Daoy (cell line): ENCODE measurements at places on chromosomes 12 and 14.
A peak's percentile ranks its signal among the peaks of the same experiment; 100 is the strongest.

GRCh38 chr14:93060841-93061240 is 54.9 kb downstream of the ITPK1 start:
- DNase-seq, result no peak

- DNase-seq, result no peak
Observed at GRCh38 chr12:129779033-129779432, 124.8 kb downstream of the TMEM132D start.

- no peak for DNase-seq
Observed at GRCh38 chr14:102810523-102810922, 33.3 kb downstream of the TRAF3 start.

GRCh38 chr12:53005215-53005985 is 856 bp upstream of the EIF4B start:
- DNase-seq, result peak; percentile 17

- peak; percentile 37 for DNase-seq
Observed at GRCh38 chr12:121712190-121712460, 427 bp upstream of the TMEM120B start.

- DNase-seq, result peak; percentile 10
Observed at GRCh38 chr12:30882706-30883105, 43.8 kb upstream of the TSPAN11 start.

GRCh38 chr14:71267007-71267513 is 359.8 kb downstream of the PCNX1 start:
- no peak for DNase-seq

DNA sequence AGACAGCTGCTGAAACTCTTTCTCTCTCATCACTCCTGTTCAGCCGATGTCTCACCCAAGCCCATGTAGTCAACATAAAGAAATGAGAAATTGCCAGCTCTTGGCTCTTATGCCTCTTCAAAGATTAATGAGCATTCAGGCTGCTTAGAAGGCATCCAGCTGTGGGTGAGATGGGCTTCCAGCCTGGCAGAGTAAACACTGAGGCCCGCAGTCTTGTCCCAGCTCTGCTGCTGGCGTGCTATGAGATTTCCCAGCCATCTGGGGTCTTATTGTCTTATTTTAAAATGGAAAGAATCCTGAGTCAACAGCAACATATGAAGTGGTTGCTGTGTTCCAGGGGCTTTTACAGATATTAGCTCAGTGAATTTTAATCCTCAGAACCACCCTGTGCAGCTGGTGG is 12.6 kb downstream of the RXYLT1 start:
- no peak for DNase-seq

DNA sequence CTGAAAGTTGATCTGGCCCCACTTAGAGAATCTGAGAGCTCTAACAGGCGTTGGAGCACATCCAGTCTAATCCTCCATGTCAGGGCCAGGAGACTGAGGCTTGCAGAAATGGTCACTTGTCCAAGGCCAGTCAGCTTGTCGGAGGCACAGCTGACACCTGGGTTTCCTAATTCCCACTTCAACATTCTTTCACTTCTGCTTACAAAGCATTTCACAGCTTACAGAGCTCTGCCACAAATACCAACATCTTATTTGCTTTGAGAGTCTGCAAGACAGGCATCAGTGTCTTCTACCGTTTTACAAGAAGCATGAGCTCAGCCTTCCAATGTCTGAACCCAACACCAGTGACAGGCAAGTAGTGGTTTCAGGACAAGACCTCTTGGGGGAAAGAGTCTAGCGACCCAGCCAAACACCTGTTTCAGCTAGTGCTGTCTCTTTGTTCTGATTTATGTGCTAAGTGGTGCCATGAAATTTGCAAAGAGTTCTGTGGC is 31.8 kb downstream of the ISCA2 start:
- no peak for DNase-seq

GRCh38 chr12:108098374-108098773 is 30.7 kb upstream of the WSCD2 start:
- DNase-seq, result no peak

DNA sequence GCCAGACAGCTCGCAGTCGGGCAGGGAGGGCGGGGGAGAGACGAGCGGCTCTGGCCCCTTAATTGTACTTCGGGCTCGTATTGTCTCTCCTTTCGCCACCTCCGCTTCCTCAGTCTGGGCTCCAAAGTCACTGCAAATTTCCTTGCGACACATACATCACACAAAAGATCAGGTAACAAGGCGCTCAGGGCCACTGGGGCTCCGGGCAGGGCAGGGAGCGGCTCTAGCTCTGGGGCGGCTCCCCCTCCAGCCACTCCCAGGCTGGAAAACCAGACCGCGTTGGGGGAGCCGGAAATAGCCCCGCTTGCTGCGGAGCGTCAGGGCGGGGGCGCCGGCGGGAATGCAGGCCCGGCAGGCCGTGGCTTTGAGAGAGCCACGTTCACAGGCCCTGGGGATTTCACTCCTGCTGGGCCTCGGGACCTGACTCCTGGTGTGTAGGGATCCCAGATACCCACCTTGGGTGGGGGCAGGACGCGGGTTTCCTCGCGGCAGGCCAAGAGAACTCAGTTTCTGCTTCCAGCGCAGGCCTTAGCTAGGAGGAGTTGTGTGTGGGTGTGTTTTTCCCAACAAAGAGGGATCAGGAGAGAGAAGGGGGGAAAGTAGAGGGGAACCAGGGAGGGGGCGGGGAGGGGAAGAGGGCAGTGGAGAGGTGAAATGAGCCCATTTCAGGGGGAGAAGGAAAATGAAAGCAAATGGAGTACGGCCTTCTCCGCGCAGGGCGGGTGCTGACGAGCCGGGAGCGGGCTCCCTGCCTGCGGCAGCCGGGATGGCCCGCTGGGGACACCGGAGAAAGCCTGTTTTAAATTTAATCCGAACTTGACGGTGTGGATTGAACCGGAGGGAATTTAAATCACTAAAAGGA is 4.4 kb upstream of the HOXC9 start:
- DNase-seq, result peak; percentile 91

GRCh38 chr12:49188201-49188915 is 522 bp downstream of the TUBA1A start:
- peak; percentile 76 for DNase-seq

GRCh38 chr12:115998119-115998633 is 279.3 kb downstream of the MED13L start:
- DNase-seq, result peak; percentile 23

DNA sequence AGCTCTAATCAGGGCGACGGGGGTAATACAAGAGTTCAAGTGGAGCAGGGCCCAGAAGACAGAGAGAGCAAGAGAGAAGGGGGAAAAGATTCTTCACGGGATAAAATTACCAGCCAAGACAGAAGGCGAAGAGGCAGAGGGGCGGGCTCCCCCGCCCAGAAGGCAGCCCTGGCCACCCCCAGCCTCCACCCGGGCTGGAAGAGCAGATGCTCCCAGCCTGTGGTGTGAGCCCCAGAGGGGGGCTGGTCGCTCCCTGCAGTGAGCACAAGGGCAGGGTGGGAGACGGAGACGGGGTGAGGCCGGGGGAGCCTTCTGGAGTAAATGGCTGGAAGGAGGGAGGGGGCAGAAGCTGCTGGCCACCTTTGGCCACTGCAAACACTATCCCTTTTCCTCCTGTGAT is 1035.6 kb downstream of the VRK1 start:
- DNase-seq, result no peak

DNA sequence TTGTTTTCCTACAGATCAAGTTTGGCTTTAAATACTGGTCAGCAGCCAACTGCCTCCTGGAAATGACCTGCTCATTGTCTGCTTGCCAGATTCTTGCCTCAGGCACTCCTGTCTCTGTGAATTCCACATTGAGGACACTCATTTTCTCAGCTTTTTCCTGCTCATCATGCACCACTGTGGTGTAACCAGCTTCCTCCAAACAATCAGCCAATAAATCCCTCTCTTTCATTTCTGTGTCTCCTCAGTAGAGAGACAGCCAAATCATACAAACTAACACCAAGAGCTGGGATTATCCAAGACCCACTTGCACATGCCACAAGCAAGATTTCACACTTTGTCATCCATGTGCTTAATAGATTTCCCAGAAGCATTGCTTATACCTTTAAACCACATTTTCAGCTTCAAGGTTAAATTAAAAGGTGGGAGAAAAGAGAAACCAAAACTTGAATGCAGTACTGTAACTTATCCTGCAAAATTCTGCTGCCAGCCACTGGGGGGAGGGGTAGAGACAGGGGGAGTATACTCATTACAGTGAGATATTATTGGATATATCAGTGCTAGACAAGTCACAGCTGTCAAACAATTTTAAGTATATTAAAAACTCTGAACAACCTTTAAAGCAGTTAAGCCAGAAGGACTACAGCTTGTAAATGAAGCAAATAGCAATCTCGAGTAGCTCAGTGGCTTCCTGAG is 105.0 kb downstream of the PPP2R5E start:
- peak; percentile 79 for DNase-seq

GRCh38 chr14:76880449-76880848 is 54.2 kb downstream of the LRRC74A start:
- no peak for DNase-seq

DNA sequence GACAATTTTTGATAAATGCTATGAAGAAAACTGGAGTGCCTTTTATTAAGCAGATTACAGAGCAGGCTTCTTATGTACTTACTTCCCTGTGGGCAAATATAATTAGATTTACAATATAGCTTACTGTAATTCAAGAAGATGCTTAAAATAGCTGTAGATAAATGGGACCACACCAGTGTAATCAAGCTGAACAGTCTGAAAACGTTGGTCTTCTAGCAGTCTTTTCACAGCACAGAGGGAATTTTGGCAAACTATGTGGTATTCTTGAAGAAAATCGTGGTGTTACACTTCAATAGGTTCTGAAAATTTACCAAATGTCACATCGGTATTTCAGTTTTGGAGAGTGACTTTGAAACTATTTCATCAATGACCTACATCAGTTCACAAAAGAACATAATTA is 47.7 kb downstream of the SLC16A7 start:
- no peak for DNase-seq

DNA sequence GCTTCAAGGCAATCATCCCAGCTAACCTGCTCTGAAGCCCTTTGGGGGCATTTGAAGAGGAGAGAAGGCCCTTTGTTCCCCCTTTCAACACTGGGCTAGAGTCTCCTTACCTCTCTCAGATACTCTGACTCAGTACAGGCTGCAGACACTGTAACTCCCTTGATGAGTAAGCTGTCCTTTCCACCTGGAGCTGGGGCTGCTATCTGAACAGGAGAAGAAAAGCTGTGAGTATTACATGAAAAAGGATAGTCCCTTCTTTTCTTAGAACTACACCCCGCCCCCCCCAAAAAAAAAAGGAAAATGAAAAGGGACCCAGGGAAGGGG is 186.6 kb upstream of the PLEKHG7 start:
- DNase-seq, result peak; percentile 34
